Parietal lobe (tissue), 2 donors: ENCODE measurements at places on chromosomes 3 and 15. TPM values are rescaled to one million over a fixed set of nuclear protein-coding genes. Genes with fewer than 3 reads are reported as not detected.

RLBP1 gene
- 2.2 TPM for total RNA-seq

GOLGA8Q gene
- total RNA-seq: 1.9 TPM

RPLP1 gene
- total RNA-seq: 56.0 TPM

MNS1 gene
- total RNA-seq: 2.8 TPM

SEMA6D gene
- total RNA-seq: 85.1 TPM

CPLX3 gene
- total RNA-seq: 1.6 TPM

IL5RA gene
- 1.3 TPM for total RNA-seq

FBXW12 gene
- total RNA-seq: 2.8 TPM

KBTBD8 gene
- 13.8 TPM for total RNA-seq

ERICH6 gene
- total RNA-seq: not detected

ROPN1 gene
- not detected for total RNA-seq

ALPK3 gene
- 1.6 TPM for total RNA-seq

FAM174B gene
- total RNA-seq: 14.1 TPM

GOLGA8S gene
- under 0.01 TPM for total RNA-seq

BTD gene
- 29.4 TPM for total RNA-seq

KLF13 gene
- 48.5 TPM for total RNA-seq

OR5K3 gene
- total RNA-seq: not detected

KLHL18 gene
- 32.6 TPM for total RNA-seq
